Stimulated activated CD8-positive, alpha-beta memory T cell treated with anti-CD3 and anti-CD28 coated beads, Interleukin-4, amount 100 ng/mL, for 1 hour (primary cell): ENCODE measurements at places on chromosomes 11 and 22.
A peak's percentile ranks its signal among the peaks of the same experiment; 100 is the strongest.

- no peak for DNase-seq
These were observed 205.9 kb downstream of the ST3GAL4 start for GRCh38 chr11:126561327-126561893.

DNA sequence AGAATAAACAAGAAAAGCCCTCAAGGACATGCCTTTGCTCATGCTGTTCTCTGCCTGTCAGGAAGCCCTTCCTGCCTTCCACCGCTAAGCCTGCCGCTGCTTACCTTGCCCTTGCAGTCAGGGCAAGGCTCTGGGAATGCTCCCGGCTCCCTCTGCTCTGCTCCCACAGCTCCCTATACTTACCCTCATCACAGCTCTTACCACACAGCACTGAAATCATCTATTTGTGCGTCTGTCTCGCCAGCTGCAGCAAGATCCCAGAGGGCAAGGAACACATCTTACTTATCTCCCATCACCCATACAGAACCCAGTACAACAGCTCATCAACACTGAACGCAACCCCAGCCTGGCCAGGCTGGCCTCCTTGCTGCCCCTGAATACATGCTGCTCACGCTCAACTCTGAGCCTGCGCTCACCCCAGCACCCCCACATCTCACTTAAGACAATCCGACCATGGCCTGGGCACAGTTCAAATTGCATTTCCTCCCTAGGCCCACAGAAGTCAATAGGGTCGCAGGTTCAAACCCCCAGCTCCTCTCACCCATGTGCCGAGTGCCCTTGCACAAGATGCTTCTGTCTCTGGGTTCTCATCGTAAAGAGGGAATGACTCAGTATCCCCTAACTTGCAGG lies 161.8 kb downstream of the IGLL1 start:
- DNase-seq = no peak

- no peak for DNase-seq
These were observed 43.1 kb downstream of the LRP5 start for GRCh38 chr11:68355471-68355870.

- no peak for DNase-seq
These were observed 10.2 kb upstream of the OAF start for GRCh38 chr11:120200677-120201076.

GRCh38 chr11:120577624-120578363 lies 66.2 kb downstream of the GRIK4 start:
- DNase-seq = no peak

DNA sequence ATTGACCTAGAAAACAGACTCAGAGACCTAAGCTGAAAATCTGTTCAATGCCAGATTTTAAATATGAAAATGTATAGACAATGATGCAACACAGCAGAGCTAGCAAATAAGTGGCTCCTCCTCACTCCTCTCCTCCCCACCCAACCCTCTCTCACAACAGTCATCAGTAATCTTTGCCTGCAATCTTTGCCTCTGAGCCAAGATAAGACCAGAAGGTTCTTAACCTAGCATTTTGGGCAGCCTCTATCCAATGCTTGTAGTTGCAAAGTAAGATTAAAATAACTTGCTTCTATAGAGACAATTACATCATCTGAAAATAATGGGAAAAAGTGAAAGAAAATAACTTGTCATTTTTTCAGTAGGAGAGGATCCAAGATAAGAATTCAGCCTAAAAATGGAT lies 117.3 kb downstream of the PARVA start:
- DNase-seq = no peak

GRCh38 chr22:41341990-41342389 lies 39.8 kb upstream of the TEF start:
- no peak for DNase-seq

DNA sequence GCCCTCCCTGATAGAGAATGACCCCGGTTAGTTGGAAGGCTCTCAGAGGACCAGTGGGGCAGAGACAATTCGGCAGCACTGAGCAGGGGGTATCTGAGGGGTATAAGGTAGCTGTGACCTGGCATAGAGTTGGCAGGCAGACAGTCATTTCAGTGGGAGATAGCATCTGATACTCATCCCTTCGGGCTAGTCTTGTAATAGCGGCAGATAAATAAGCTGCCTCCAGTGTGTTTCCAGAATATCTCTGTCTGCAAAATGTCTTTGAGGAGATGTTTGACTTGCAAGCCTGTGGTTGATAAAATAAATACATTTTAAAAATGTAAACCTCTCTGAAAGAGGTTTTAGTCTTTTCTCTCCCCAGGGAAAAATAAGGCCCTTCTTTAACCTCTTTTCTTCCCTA lies 54.2 kb downstream of the TEAD1 start:
- DNase-seq = no peak

- DNase-seq = no peak
These were observed 39.1 kb downstream of the PITPNB start for GRCh38 chr22:27879923-27880322.

DNA sequence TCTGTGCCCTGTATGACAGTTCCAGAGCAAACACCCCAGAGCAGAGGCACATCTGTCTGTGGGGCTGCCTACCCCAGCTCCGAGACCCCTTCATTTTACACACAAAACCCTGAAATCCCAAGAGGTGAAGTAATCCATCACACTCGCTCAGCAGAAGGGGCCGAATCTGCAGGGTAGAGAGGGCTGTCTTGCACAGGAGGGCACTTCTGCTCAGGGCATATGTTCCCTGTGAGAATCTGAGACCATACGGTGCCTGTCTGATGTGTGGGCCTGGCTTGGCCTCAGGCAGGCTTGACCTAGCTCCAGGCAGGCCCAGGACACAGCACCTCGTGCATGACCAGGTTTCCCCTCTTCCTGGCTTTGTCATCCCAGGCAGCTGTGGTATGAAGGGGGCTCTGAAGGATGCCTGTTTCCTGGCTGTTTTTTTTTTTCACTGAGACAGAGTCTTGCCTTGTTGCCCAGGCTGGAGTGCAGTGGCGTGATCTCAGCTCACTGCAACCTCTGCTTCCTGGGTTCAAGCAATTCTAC lies 37.2 kb downstream of the GRIK4 start:
- DNase-seq = no peak

- peak; percentile 38 for DNase-seq
These were observed 28.8 kb upstream of the MOB2 start for GRCh38 chr11:1515082-1516060.

DNA sequence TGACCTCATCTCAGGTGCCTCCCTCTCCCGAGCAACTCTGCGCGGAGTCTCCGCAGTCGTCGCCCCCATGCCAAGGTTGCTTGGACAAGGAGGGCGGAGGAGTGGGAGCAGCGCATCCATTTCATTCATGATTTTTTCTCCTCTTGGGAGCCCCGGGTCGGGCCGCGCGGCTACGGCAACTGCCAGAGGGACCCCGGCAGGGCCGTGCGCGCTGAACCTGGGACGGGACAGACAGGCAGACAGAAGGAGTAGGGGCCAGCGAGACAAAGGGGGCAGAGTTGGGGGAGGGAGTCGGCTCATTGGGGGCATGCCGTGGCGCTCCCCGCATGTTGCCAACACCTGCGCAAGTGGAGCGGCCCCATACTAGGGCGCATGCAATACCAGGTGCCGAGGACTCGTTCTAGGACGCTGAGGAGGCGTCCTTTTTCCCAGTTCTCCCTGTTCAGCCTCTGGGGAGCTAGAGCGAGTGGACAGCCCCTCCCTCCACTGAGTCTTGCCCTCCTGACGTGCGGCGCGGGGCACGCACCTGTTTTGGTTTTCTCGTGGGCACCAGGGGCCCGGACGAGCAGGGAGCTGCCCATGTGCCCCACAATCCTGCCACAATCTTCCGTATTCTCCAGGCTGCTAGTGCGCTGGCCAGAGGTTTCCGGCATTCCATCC lies 501 bp upstream of the PTPN5 start:
- DNase-seq = no peak

GRCh38 chr22:36977401-36977861 lies 41.8 kb downstream of the TST start:
- peak; percentile 47 for DNase-seq

GRCh38 chr22:17867160-17867785 lies 93.0 kb upstream of the BID start:
- no peak for DNase-seq

DNA sequence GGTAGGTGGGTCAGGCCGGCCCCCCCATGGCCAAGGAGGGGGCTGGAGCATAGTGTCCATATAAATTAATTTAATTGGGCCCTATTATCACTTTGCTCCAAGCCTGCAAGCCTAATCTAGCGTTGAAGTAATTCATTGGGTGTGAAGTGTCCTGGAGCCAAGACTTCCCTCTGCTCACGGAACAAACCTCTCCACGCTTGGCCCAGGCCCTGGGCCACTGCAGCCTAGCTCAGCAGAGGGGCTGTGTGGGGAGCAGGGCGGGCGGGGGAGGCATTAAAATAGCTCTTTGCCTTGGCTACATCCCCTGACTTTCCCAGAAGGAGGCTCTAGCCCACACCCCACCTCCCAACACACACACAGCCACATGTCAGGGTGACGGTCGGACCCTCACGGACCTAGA lies 73.5 kb downstream of the THAP12 start:
- DNase-seq = no peak

- no peak for DNase-seq
These were observed 583.9 kb upstream of the LRRC4C start for GRCh38 chr11:42043312-42043711.

DNA sequence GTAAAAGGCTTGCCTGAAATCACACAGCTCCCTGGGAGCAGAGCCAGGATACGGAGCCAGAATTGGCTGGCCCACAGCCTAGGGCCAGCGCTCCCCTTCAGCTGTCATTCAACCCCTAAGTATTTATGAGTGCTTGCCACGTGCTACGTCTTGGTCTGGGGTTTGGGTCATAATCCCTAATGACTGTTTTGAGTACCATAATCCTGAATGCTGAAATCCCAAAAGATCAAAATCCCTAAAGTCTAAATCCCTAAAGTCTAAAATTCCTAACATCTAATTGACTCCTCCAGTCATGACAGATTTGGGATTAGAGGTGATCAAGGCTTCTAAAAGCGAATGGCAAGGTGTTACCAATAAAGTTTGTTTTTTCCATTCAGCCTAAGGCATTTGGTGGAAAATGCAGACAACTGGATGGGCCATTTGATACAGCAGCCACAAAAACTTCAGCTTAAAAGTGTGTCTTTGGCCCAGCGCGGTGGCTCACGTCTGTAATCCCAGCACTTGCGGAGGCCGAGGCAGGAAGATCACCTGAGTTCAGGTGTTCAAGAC lies 59.8 kb upstream of the PRR5 start:
- DNase-seq = no peak

DNA sequence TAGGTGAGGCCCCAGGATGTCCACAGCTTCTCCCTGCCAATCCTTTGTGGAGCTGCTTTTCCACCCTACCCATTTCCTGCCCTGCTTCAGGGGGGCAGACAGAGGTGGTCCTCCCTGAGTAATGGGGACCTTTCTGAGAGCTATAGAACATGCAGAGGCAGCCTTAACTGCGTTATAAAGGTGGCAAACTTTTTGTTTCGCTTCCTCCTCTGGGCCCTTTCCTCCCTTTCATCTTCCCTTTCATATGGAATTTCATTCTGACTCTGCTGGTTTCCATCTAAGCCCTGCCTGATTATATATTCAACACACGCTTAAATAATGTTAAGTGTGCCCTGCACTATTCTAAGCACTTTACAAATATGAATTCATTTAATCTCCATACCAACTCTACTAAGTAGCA lies 169.3 kb upstream of the E2F8 start:
- DNase-seq = no peak

- no peak for DNase-seq
These were observed 12.9 kb downstream of the DPP3 start for GRCh38 chr11:66493130-66493529.

DNA sequence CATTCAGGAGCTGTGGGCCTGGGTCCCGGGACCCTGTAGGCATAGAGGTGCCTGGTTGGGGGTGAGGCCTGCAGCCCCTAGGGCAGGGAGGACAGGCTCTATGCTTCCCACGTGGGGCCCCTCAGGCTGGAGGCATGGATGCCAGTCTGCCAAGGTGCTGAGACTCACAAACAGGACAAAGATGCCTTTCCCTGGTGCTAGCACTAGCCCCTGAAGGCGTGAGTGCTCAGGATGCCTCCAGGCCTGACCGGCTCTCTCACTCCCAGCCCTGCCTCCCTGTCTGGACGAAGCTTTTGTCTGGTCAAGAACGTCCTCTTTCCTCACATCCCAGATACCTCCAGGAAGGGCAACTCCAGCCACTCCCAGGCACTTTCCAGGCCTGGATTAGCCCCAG lies 2.1 kb downstream of the CDC42BPG start:
- DNase-seq = no peak

GRCh38 chr11:70233511-70233934 lies 30.4 kb downstream of the FADD start:
- no peak for DNase-seq

- no peak for DNase-seq
These were observed 61.0 kb downstream of the BMAL1 start for GRCh38 chr11:13338427-13339069.

DNA sequence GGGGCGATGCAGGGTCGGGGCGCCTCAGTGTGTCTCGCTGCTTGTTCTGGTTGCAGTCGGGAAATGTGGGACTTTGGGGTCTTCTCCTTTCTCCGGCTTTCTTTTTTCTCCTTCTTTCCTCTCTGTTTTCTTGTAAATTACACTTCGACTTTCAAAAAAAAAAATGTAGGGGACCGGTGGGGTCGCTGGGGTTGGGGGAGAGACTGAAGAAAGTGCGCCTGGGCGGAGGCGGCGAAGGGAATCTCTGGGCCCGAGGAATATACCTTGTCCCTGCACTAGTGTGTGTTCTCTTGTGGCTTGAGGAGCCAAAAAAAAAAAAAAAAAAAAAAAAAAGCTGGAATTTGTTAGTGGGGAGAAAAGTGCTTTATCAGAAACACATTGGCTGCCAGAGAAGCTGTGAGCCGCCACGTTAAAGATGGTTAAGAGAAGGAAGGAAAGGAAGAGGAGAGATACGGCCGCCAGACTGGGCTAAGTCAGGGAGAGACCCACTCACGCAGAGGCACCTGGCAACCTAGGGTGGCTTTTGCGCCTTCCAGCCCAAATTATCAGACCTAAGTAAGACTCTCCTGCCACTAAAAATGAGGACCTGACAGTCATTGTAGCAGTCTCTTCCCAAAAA lies 8.4 kb upstream of the FLI1 start:
- no peak for DNase-seq

DNA sequence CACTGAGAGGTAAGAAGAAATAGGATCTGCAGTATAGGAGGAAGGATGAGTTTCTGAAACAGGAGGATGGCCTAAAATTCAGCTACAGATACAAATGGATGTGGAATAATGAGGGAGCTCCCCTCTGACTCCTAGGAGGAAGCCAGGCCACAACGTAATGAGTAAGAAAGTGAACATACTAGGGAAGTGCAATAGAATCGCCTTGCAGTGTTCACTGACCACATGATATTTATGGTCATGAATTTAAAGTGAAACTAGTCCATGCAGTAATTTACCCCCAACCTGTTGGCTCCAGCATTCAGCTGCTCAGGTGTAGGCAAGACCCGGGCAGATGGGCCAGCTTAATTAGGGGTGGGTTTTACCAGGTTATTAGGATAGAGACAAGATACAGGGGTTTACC lies 101.7 kb downstream of the DEUP1 start:
- DNase-seq = no peak
